ENCODE measurements at places on chromosomes 5 and 9.

GRCh38 chr9:98172604-98173003 lies 19.8 kb downstream of the CORO2A start:
- no peak for DNase-seq

GRCh38 chr9:93212409-93212808 lies 28.5 kb downstream of the WNK2 start:
- no peak for DNase-seq

GRCh38 chr5:27313549-27313948 lies 275.2 kb upstream of the CDH9 start:
- no peak for DNase-seq

DNA sequence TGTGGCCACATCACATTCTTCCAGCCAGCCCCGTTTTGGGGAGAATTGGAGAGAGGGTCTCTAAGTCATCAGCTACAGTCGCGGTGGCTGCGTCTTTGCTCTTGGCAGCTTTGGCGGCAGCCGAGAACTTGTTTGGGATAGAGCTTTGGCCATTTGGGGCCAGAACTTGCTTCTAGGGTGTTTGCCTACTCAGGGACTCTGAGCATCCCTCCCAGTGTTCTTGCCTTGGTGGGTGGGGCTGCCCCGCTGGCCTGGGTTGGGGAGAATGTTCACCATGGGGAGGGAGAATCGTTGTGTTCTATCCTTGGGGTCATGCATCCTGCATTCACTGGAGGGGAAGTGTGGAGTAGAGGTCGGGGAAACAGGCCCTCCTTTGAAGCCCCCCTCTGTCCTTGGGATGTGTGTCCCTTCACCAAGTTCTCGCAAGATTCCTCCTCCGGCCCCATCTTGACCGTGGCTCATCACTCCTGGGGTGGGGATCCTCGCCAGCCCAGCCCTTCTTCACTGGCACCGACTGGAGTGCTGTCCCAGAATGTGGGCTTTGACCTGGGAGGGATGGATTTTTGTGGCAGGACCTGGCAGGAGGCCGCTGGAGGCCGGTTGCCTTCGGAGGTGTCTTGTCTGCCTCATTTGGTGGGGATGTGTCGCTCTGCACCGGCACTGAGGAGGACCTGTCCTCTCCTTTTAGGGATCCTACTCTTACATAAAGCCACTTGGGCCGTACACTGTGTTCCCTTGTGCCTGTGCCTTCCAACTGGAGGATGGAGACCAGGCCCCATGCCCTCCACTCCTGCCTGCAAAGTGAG lies 3.5 kb downstream of the PHF2 start:
- no peak for DNase-seq

GRCh38 chr5:10600626-10601245 lies 36.9 kb downstream of the ANKRD33B start:
- no peak for DNase-seq

- DNase-seq = peak; percentile 80
These were observed 17.6 kb upstream of the UBE2D2 start for GRCh38 chr5:139543423-139543991.

GRCh38 chr5:151167022-151167421 lies 9.4 kb upstream of the ANXA6 start:
- peak; percentile 42 for DNase-seq

DNA sequence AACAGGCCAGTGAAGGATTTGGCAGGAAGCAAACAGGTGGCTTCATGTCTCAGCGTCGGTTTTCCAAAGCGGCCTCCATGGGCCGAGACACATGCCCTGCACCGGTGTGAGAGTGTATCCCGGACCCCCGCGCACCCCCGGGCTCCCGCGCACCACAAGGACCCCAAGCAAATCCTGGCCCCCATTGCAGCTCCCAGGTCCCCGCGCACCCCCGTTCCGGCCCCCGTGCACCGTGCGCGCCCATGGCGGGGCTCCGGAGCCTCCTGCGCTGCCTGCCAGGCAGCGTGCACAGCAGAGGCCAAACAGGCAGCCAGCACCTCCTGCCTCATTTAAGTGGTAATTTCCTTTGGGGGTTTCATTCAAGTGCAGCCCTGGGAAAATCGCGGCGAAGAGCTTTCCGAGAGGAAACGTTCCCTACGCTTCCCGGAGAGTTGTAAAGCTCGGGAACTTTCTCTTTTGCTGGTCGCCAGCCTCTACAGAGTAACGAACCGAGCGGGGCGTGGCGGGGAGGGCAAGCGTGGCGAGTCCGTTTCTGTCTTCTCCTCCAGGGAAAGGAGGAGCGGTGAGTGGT lies 145.5 kb upstream of the SLC24A2 start:
- no peak for DNase-seq

DNA sequence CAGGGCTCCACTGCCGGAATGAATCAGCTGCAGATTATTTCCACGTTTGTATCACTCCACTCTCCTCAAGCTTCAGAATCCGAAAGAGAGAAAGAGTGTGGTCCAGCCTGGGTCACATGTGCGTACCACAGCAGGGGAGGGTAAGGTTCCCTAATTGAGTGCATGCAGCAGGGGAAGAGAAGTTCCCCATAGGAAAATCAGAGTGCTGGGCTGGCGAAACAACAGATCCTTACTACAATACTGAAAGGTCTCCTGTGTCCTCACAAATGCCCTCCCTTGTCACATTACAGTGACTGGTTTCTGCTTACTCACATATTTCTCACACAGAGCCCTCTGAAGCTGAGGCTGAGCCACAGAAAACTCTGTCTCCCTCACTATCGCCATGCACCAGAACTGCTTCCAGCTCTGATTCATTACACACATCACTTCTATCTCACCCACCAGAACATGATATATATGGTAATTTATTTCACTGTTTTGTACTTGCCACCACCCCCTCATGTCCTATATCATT lies 532.2 kb upstream of the TUSC1 start:
- DNase-seq = no peak

DNA sequence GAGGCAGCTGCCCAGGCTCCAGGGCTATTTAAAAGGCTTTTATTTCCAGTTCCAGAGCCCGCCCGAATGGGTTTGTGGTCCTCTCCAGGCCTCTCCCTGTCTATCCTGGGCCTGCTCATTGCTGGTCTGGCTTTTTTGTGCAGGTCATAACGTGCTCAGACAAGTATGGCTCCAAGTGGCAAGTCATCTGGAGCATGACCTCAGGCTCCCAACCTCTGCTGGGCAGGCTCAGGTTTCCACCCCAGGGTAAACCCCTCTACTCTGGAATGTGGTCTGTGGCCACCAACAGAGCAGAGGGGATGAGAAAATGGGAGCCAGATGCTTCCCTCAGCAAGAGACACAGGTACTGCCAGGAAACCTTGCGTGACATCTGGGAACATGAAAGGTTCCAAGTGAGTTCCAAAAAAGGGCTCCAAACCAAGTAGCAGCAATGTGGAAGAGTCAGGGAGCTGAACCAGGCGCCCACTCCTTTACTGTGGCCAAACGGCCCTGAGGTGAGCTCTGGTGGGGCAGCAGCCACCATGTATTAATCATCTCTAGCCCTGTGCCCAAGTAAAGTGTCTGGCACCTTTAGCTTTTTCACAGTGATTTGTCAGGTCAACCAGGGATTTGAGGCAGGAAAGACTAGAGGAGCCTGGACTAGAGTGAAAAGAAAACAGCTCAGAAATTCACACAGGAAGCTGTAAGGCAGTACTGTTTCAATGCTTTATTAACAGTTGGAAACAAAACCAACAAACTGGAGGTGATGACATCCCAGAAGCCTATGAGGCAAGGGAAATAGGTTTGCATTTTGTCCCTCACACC lies 25.7 kb downstream of the PCDHGC5 start:
- peak; percentile 74 for DNase-seq

- DNase-seq = no peak
These were observed 62.9 kb upstream of the SYNPO start for GRCh38 chr5:150577378-150578139.

- DNase-seq = no peak
These were observed 70.0 kb downstream of the C6 start for GRCh38 chr5:41143131-41143901.

DNA sequence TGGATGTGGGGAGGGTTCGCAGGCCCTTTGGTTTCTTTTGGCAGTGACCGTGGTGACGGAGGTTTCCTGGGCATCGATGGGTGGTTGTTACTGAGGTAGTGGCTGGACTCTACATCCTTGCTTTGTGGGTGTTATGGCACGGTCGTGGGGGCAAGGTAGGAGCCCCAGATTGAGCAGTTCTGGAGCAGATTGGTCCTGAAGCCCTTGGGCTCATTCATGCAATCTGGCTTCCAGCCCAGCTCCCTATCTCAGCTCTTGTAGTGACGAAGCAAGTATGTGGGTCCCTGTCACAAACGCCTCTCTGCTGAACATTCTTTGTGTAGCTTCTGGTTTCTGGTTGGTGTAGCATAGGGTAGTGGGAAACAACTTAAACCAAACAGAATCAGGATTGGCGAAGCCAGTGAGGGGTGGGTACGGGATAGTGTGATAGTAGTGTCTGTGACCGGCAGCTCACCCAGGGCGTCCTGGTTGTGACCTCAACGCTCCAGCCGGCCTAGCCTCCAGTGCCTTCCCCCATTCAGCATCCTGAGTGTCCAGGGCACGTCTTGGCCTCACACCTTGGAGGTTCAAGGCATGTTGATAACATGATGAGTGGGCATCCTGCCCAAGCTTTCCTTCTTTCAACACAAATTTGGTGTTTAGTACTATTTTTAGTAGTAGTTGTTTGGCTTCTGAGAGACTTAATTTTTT lies 2.9 kb downstream of the NDUFS6 start:
- DNase-seq = no peak

- DNase-seq = no peak
These were observed 110.1 kb upstream of the ABCA1 start for GRCh38 chr9:105038051-105038450.

GRCh38 chr5:152556784-152557183 lies 151.7 kb upstream of the NMUR2 start:
- no peak for DNase-seq

- DNase-seq = no peak
These were observed 54.6 kb downstream of the ALG2 start for GRCh38 chr9:99167119-99167518.

GRCh38 chr9:38062498-38063362 lies 6.3 kb downstream of the SHB start:
- no peak for DNase-seq

GRCh38 chr5:59390074-59390659 lies 503.4 kb downstream of the PDE4D start:
- no peak for DNase-seq

DNA sequence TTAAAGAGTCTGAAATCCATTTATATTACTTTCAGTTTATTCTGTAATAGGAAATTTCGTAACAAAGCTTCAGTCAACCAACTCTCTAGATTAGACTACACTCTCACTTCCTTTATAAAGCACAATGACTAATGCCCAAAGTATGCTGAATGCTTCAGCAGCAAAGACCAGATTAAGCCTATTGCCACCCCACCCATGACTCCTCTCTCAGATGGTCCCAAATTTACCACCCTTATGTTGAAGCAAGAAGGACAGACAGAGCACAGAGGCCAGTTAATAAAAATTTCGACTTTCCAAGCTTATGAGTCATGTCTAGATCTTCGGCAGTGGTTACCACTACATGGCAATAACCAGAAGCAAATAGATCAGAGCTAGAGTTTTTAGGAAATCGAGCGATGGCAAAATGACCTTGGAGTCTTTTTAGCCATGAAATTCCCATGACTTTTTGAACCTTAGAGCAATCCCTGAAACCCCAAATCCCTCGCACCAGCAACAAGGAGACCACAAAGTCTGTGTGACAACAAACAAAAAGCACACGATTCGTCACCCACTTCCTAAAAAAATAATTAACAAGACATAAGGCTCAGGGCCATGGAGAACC lies 287.8 kb upstream of the RASA1 start:
- DNase-seq = no peak

GRCh38 chr5:77256406-77256805 lies 45.9 kb downstream of the PDE8B start:
- no peak for DNase-seq

- no peak for DNase-seq
These were observed 69.3 kb upstream of the DAB2 start for GRCh38 chr5:39494107-39494510.

GRCh38 chr5:158162026-158162425 lies 303.1 kb upstream of the CLINT1 start:
- no peak for DNase-seq

GRCh38 chr5:145848854-145849253 lies 13.7 kb upstream of the PRELID2 start:
- no peak for DNase-seq

GRCh38 chr9:133114886-133115603 lies 6.0 kb downstream of the RALGDS start:
- DNase-seq = no peak

DNA sequence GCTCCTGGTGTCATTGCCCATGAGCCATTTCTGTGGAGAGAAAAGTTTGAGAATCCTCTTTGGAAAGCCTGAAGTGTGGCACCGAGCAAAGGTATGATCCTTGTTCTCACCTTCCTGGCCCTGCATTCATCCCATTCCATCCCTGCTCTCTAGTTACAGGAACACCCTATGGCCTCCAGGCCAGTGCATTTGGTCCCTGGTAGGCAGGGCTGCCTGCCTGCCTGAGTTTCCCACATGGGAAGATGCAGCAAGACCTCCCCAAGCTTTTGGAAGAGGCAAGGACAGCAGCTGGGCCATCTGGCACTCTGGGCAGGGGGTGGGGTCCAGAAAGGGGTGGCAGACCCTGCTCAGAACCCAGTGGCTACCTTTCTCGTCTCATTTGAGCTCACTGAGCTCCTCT lies 24.5 kb downstream of the IGIP start:
- DNase-seq = no peak

GRCh38 chr9:131253891-131254491 lies 22.3 kb downstream of the FAM78A start:
- no peak for DNase-seq

- no peak for DNase-seq
These were observed 101.0 kb downstream of the TMEM232 start for GRCh38 chr5:110625376-110625999.

DNA sequence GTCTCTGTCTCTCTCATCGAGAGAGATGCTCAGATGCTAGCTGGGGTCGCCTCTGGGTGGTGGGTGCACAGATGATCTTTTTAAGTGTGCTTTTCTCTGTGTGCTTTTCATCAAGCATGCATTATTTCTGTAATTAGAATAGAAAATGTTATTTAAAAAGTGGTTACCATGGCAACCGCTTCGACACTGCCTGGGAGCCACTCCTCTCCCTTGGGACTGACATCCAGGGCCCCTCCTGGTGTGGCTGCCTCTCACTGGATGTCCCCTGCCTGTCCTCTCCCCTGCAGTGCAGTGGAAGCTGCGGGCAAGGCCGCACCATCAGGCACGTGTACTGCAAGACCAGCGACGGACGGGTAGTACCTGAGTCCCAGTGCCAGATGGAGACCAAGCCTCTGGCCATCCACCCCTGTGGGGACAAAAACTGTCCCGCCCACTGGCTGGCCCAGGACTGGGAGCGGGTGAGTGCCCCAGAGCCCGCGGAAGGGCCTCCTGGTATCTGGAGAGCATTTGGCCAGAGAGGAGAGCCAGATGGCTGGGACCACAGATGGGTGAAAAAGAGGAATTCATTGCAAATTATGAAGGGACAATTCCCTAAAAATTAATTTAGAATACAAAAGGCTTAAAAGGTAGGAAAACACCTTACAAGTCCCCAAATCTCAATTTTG lies 34.7 kb downstream of the ADAMTSL2 start:
- no peak for DNase-seq

- DNase-seq = no peak
These were observed 2.5 kb downstream of the SREK1IP1 start for GRCh38 chr5:64765804-64766504.

GRCh38 chr5:63564789-63565188 lies 397.5 kb downstream of the HTR1A start:
- DNase-seq = no peak
